AG09309 (cell line): ENCODE measurements at places on chromosomes 11 and 22.

- no peak for DNase-seq
These were observed 35.9 kb downstream of the RPL3 start for GRCh38 chr22:39283322-39284141.

- no peak for DNase-seq
These were observed 15.7 kb downstream of the SLC5A1 start for GRCh38 chr22:32058656-32059260.

DNA sequence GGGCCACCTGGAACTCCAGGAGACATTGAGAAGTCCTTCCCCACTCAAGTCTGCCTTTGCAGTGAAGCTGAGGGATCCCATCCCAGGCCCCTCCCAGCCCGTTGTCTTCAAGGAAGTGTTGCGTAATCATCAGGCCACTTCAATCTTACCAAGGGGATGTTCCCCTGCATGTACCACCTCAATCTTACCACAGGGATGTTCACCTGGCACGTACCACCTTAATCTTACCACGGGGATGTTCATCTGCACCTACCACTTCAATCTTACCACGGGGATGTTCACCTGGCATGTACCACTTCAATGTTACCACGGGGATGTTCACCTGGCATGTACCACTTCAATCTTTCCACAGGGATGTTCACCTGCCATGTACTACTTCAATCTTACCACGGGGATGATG, 108.0 kb upstream of the SYN3 start:
- DNase-seq, result no peak

GRCh38 chr11:119223856-119224255, 17.7 kb downstream of the CBL start:
- DNase-seq, result no peak

DNA sequence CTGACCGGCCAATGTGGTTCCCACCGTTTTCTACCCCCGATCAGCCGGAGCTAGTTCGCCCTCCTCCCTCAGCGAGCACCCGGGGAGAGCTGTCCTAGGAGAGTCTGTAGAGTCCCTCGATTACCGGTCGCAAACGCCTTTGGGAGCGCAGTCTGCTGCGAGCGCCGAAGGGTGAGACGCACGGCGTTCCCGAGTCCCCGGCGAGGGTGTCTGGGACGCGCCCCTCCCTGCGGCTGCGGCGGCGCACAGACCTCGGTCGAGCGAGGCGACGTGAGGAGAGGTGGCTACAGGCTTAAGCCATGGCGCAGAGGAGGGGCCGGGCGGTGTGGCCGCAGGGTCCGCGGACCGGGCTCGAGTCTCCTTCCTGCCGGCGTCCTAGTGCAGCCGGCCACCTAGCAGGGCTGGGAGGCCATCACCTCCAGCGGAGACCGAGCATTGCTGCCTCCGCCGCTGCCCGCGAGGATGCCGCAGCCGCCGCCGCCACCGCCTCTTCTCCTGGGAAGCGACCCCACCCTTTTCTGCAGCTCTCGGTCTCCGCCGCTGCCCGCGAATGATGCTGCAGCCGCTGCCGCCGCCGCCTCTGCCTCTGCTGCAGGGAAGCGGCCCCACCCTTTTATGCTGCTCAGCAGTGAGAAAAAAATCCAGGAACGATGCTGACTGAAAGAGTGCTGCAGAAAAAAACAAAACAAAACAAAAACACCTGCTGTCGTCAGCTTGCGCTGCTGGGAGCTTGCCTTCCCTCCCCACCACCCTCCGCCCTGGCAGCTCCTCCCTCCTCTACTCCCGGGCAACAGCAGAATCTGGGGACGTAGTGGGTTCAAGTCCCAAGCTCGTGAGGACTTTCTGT, at the start of gene MAP6:
Gene MAP6, minus strand, starts transcription at position 588 of the 847 bp plus-strand sequence. CDS start 669 bp downstream, outside the sequence.
- no peak for DNase-seq

GRCh38 chr11:98568013-98568412, 452.7 kb upstream of the CNTN5 start:
- DNase-seq, result no peak

- no peak for DNase-seq
These were observed 54.7 kb downstream of the KCNQ1OT1 start for GRCh38 chr11:2644844-2645778.

DNA sequence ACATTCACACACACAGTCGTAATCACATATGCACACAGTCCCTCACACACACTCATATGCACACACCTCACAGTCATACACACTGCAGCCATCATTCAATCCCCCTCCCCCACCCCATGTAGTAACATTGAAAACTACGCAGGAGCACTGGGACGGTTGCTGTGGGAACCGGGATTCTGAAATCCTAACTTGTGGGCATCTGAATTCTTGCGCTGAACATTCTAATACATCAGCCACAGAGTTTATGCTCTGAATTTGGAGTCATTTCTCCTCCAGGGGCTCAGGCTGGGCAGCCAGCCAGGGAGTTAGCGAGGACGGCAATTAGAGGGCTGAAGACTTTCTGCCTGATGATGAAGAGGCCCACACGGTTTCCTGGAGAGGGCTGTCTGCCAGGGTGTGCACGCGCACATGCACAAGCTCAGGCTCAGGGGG, 32.7 kb downstream of the CD6 start:
- DNase-seq, result no peak

DNA sequence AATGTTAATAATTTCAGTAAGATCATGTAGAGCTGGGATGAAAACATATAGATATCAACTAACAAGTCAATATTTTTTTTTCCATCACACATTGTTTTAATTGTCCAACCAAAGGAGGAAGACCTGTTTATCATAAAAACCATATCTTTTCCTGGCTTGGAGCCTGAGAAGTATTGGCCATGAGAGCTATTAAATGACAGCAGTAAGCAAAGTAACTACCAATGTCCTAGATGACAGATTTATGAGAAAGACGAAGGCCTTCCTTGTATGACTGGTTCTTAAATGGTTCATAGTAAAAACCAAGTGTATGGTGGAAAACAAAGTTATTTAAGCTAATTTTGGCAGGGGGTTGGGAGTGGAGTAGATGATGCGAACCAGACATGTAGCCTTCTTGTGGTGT, 1147.1 kb upstream of the TENM4 start:
- no peak for DNase-seq

DNA sequence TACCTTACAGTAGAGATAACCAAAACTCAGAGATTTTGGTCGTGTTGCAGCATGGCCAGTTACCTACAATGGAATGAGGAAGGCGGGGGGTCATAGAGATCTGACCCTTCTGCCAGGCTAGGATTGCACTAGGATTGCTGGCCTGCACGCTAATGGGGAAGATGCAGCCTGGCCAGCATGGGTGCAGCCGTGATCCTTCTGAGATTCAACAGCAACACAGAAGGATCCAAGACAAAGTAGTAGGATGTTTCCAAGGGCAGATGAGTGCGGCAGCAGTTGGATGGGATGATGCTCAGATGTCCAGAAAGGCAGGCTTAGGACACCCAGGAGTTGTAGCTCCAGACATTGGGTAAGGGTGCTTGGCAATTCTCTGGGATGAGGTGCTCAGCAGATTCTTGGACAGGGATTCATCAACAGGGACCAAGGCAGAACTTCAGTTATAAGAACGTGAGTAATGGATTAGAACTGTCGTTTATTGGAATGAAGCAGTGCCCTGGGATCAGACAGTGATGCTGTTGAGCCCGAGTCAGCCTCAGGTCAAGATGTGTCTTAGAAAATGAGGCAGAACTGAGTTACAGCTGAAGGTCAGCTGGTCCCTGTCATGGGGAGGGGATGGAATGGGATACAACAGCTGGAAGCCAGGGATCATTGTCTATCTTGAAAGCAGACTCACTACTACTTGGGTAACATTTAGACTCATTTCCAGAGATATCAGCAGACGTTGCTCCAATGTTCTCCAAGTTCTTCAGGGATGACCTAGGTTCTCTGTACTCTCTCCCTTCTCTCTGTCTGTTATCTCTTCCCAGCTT, 71.0 kb downstream of the PARVA start:
- no peak for DNase-seq

DNA sequence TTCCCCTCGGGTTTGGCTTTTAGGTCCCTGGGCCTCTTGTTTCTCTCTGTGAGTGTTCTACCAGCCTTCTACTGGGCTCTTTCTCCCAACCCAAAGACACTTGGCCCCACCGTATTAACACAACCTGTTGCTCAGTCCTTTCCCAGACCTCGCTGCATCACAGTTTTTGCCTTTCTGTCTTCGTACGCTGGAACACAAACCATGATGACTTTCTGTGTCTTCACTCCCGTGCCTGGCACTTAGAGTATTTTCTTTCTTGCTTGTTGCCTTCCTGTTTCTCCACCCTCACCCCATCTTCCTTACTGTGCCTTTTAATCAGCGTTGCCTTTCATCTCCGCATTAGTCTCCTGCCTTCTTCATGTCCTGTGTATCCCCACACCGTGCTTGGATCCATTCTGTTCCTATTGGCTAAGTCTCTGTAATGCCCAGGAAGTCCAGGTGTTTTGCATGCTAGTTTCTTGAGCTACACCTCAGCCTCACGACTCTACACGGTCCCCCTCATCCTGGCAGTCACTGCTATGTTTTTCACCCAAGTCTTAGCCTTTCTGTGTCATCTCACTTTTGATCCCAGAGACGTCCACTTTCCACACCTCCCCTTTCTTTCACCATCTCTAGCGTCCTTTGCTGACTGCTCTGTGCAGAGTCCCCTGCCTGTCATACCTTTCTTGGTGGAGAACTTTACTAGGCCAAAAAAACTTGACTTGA, 1.6 kb downstream of the MARK2 start:
- no peak for DNase-seq

DNA sequence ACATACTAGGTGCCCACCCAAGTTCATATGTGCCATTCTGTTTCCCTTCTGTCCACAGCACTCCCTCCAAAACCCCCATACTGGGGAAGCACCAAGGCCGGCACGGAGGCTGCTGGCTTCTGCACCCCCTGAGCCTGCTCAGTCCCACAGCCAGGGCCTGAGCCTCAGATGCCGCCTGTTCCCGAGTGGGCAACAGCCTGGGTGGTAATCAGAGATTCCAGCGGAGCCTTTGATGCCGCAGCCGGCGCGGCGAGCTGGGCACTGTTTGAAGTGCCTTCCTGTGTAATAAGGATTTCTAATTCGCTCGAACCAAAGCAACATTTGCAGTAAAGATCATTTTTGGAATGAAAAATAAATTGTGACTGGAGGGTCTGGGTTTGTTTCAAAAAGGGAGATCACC, 460.3 kb downstream of the SOX6 start:
- no peak for DNase-seq

DNA sequence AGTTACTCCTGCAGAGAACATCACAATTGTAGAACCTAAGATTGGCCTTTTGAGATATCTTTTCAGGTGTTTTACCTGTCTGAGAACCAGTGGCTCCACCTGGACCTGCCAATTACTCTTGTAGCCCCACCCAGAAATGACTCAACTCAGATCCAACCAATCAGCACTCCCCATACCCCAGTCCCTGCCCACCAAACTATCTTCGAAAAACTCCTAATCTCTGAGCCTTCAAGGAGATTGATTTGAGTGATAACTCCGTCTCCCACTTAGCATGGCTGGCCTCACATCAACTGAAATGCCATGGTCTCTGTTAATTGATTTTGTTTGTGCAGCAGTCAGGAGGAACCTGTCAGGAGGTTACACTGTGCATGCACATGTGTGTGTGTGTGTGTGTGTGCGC, 103.6 kb downstream of the MTNR1B start:
- no peak for DNase-seq

DNA sequence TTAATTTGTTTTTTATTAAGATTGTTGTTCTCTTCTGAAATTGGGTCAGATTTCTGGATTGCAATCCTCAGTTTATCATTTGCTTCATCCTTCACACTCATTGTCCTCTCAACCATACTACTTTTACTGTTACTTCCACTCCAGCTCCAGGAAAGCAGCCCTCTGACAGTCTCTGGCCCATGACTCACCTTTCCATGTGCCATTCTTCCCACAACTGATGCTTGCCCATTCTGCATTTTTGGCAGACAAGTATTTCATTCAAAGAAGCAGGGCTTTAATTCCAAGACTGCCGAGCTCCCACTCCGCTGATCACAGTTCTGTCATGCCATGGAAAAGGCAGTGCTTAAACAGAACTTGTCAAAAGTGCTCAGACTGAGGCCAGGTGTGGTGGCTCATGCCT, 139.2 kb downstream of the WNT11 start:
- no peak for DNase-seq

DNA sequence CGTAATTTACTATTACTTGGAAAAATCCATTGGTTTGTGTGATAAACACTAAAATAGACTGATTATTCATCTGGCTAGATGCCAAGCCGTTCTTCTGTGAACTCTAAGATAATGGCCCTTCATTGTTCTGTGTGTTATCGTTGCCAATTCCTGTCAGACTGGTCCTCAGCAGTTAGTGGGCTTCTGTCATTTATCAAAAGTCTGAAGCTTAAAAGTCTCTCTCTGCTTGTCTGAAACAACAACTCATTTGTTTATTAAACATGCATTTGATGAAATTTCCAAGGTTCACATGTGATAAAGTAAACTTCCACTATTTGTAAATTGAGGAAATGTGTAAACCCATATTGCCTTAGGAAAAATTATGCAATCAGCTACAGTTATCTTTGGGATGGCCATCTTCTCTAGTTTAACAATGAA, 21.1 kb upstream of the RDX start:
- no peak for DNase-seq

DNA sequence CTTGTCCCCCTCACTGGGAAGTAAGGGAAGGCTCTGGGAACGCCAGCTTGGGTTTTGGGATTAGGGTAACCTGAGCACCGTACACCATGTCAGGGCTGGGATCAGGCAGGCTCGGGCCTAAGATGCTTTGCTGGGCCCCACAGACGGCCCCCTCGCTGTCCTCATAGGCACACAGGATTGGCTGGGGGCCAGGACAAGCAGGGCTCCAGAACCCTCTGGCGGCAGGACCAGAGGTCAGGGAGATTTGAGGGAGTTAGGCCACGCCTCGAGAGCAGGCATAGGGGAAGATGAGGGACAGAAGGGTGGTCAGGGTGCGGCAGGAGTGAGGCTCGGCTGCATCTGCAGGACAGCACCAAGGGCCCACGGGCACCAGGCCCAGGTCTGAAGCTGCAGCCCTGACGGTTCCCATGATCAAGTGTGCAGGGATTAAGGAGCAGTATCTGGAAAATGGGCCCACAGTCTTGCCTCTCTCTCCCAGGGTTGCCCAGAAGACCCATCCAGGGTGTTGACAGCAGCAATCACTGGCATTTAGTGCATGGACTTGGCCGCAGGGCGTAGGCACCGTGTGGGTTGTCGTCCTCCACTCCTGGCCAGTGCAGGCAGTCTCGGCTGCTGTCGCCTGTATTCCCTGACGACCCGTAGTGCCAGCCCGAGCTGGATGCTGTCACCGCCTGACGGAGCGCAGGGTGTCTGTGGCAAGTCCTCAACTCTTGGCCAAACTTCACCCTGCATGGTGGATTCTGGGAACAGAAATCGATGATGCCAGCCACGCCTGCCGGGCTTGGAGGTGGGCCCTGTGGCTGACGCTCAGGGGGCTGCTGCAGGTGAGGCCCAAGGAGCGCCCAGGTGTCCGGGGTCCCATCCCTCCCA, 15.7 kb upstream of the GNB1L start:
- no peak for DNase-seq
